ENCODE measurements at places on chromosomes 1 and 21. TPM values are rescaled to one million over a fixed set of nuclear protein-coding genes. Genes with fewer than 3 reads are reported as not detected.

The TNFSF4 gene
- 0.62 TPM for total RNA-seq

The LSM10 gene
- 36.5 TPM for total RNA-seq

The RPE65 gene
- not detected for total RNA-seq

The FAM151A gene
- total RNA-seq, result not detected

The RGL1 gene
- total RNA-seq, result 2.7 TPM

The URB2 gene
- 10.0 TPM for total RNA-seq

The SLAMF9 gene
- not detected for total RNA-seq

The CEP85 gene
- total RNA-seq, result 45.7 TPM

The NBPF20 gene
- 1.4 TPM for total RNA-seq

The CCDC27 gene
- not detected for total RNA-seq

The CRNN gene
- not detected for total RNA-seq

The EYA3 gene
- total RNA-seq, result 25.9 TPM

The SYTL1 gene
- 28.5 TPM for total RNA-seq

The RGS7 gene
- total RNA-seq, result not detected

The RFX5 gene
- 63.4 TPM for total RNA-seq

The SRGAP2 gene
- 42.4 TPM for total RNA-seq

The ZBTB8A gene
- total RNA-seq, result 0.35 TPM

The ZFP69 gene
- total RNA-seq, result 3.8 TPM

The SYDE2 gene
- 4.4 TPM for total RNA-seq

The JAM2 gene
- 0.07 TPM for total RNA-seq

The CSDE1 gene
- total RNA-seq, result 579 TPM

The ACTL8 gene
- not detected for total RNA-seq

The DNAI4 gene
- 0.83 TPM for total RNA-seq

The SLC2A5 gene
- total RNA-seq, result not detected

The ZNF124 gene
- total RNA-seq, result 11.8 TPM

The RPTN gene
- not detected for total RNA-seq

The FCGR1A gene
- not detected for total RNA-seq

The CNR2 gene
- total RNA-seq, result not detected

The FMOD gene
- 5.3 TPM for total RNA-seq

The CTXND2 gene
- not detected for total RNA-seq

The AMPD2 gene
- total RNA-seq, result 56.9 TPM

The GJC2 gene
- 0.25 TPM for total RNA-seq

The GORAB gene
- total RNA-seq, result 9.5 TPM

The SPRR1B gene
- not detected for total RNA-seq

The MXRA8 gene
- total RNA-seq, result 0.57 TPM

The HSD3B2 gene
- not detected for total RNA-seq

The OR2T33 gene
- not detected for total RNA-seq
